ENCODE measurements at places on chromosomes 11 and 22. TPM values are rescaled to one million over a fixed set of nuclear protein-coding genes. Genes with fewer than 3 reads are reported as not detected.

Gene NUDT22
- total RNA-seq: 50.9 TPM

Gene BDNF
- 0.87 TPM for total RNA-seq

Gene ST13
- 139 TPM for total RNA-seq

Gene PARVB
- 11.6 TPM for total RNA-seq

Gene NEAT1
- total RNA-seq: 230 TPM

Gene CHRM4
- 7.2 TPM for total RNA-seq

Gene FOSL1
- total RNA-seq: 2.0 TPM

GRCh38 chr11:64856382-64857227, 12.2 kb upstream of the CDC42BPG start:
- H3K27me3 ChIP-seq: no peaks in the 10 kb centered on the region
- no peaks in the 10 kb centered on the region for H3K36me3 ChIP-seq
- H3K4me3 ChIP-seq: no peak overlapping the region
- no peak overlapping the region for H3K27ac ChIP-seq
- peaks cover 17% of the 10 kb centered on the region for H3K4me1 ChIP-seq
- DNase-seq: no peak

DNA sequence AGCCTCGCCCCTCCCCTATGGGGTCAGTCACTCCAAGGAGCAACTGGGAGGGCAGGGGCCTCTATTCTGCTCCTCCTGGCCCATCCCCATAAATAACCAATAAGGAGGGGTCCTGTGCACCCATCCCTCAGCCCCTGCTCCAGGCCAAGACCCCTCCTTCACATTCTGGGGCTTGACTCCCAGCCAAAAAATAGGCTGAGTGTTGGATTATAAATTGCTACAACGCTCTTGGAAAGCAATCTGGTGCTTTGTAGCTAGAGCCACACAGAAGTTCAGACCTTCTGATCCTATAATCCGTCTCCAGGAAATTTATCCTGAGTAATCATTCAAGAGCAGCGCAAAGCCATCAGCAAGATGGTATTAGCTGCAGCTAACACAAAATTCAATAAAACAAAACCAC, 42.5 kb downstream of the ABCC8 start:
- H3K4me3 ChIP-seq: no peak overlapping the region
- no peaks in the 10 kb centered on the region for H3K36me3 ChIP-seq
- DNase-seq: no peak

GRCh38 chr22:49789289-49790141, 38.2 kb downstream of the BRD1 start:
- H3K36me3 ChIP-seq: no peaks in the 10 kb centered on the region
- H3K4me1 ChIP-seq: peaks cover 41% of the 10 kb centered on the region
- H3K27me3 ChIP-seq: no peaks in the 10 kb centered on the region
- H3K4me3 ChIP-seq: no peak overlapping the region
- H3K27ac ChIP-seq: no peak overlapping the region

DNA sequence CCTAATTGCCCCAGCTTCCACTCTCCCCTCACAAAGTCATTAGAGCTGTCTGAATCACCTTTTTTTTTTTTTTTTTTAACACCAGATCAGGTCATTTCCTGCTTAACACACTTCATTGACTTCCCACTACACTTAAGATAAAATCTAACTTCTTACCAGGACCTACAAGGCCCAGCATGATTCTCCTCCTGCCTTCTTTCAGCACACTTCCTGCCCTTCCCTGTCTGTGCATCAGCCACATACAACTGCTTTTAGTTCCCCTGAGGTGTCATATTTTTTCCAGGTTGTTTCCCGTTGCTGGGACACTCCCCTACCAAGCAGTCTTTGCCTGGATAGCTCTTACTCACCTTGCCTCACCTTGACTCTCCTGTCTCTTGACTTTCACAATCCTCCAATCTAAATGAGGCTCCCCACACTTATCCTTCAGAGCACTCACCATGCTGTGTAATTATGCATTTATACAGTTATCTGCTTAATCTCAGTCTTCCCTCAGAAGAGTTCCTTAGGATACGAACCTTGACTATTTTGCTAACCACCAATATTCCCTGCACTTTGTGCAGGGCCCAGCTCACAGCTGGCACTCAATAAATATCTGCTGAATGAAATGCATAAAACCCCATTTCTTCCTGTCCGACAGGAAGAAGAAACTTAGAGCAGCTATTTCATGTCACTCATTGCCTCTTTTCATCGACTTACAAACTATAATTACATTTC, 96.6 kb upstream of the AKIP1 start:
- no peak overlapping the region for H3K4me3 ChIP-seq
- peaks cover 30% of the 10 kb centered on the region for H3K4me1 ChIP-seq
- no peaks in the 10 kb centered on the region for H3K27me3 ChIP-seq

- no peaks in the 10 kb centered on the region for H3K27me3 ChIP-seq
- DNase-seq: peak; percentile 28
- no peaks in the 10 kb centered on the region for H3K4me1 ChIP-seq
- H3K36me3 ChIP-seq: no peaks in the 10 kb centered on the region
Observed at GRCh38 chr11:72634472-72635095, 39.6 kb downstream of the PDE2A start.

DNA sequence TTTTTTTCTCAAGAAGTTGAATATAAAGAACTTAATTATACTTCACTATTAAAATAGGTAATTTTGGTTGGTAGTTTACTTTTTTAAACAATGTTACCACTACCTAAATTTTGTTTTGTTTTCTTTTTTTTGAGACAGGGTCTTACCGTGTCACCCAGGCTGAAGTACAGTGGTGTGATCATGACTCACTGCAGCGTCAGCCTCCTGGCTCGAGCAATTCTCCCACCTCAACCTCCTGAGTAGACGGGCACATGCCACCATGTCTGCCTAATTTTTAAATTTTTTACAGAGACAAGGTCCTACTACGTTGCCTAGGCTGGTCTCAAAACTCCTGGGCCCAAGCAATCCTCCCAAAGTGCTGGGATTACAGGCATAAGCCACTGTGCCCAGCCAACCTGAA, 17.6 kb downstream of the SPCS2 start:
- H3K27me3 ChIP-seq: no peaks in the 10 kb centered on the region
- H3K27ac ChIP-seq: no peak overlapping the region
- no peaks in the 10 kb centered on the region for H3K36me3 ChIP-seq
- DNase-seq: no peak
- H3K4me1 ChIP-seq: no peaks in the 10 kb centered on the region

GRCh38 chr11:128598506-128599150, 11.3 kb upstream of the ETS1 start:
- H3K36me3 ChIP-seq: no peaks in the 10 kb centered on the region
- no peaks in the 10 kb centered on the region for H3K4me1 ChIP-seq
- H3K27ac ChIP-seq: no peak overlapping the region
- H3K4me3 ChIP-seq: no peak overlapping the region
- no peak for DNase-seq
- H3K27me3 ChIP-seq: no peaks in the 10 kb centered on the region

DNA sequence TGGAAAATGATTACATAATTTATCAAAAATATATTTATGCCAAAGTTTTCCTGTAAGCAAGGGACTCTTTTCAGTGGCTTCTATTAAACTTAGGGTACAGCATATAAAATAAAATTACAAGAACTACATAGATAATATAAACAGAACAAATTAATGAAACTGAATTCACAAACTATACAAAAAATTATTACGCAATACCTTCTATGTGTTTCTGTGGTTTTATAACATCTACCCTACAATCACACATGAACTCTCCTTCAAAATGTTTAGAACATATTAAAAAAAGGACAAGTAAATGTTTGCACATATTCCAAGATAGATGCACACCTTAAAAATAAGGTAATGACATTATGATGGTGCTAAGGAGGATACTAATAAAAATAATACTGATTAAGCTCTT, 235.9 kb downstream of the CNTN5 start:
- H3K36me3 ChIP-seq: no peaks in the 10 kb centered on the region
- DNase-seq: no peak
- H3K4me3 ChIP-seq: no peak overlapping the region
- H3K4me1 ChIP-seq: no peaks in the 10 kb centered on the region
- no peak overlapping the region for H3K27ac ChIP-seq

DNA sequence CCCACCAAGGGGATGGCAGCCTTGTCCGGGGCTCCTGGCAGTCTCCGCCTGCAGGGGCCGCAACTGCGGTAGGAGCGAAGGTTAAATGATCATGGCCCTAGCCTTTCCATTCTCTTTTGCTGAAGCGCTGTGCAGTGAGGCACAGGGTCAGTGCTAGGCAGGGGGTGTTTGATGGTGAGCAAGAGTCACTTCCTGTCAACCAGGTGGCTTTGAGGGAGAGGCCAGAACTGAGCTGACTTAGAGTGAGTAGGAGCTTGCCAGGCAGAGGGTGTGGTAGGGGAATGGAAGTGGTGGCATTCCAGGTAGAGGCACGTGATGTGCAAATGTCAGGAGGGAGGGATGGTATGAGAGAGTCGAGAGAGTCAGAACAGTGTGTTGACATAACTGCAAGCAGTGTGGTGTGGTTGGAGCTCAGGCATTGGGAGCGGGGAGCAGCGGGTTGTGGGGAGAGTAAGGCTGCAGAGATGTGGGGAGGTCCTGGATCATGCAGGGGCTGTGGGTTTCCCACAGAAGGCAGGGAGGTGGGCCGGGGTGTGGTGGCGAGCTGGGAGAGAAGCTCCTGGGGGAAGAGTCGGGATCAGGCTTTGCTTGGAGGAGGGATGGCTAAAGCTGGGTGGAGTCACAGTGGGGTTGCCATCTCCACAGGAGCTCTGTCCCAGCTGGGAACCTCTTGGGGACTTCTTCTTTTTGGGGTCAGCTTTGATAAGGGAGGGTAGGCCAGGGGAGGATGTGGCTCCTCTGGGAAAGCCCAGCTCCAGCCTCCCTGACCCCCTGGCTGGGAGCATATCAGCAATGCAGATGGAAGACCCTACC, 33.3 kb downstream of the AMPD3 start:
- peak; percentile 4 for DNase-seq
- no peaks in the 10 kb centered on the region for H3K27me3 ChIP-seq
- no peak overlapping the region for H3K4me3 ChIP-seq
- H3K36me3 ChIP-seq: no peaks in the 10 kb centered on the region

DNA sequence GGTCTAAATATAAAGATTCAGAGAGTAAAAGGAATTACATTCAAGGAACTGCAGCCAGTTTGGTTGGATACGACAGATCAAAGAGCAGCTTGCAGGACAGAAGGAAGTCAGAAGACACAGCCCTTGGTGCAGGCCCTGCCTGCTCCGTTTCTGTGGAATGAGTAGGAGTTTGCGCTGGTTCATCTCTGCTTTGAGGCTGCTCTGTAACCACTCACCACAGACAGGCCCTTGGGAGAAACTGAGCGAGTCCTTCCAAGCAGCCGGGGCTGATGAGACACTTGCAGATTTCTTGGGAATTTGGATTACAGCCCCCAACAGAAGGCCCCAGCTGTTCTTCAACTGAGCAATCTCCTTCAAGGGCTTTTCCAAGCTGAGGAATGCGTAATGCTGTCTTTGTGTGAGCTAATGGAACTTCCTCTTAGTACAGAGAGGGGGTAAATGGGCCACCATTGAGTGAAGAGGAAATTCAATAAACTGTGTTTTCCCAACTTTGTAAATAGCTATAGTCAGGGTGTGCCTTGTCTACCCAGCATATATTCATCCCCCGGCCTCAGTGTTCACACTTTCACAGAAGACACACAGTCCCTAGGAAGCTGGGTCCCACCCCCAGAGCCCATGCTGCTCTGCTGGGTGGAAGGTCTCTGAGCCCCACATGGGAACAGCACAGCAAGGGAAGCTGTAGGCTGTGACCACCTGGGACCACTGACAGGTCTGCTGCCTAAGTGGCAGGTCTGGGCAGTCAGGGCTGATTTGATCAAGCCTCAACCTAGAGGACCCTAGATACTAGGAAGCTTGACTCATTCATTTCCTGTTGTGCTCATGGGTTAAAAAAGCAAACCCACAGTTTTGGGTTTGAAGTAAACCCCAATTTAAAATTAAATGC, 16.6 kb downstream of the IL10RA start:
- no peaks in the 10 kb centered on the region for H3K36me3 ChIP-seq
- peaks cover 5% of the 10 kb centered on the region for H3K4me1 ChIP-seq
- H3K27ac ChIP-seq: no peak overlapping the region
- no peak overlapping the region for H3K4me3 ChIP-seq
- peak; percentile 63 for DNase-seq

- peaks cover 6% of the 10 kb centered on the region for H3K4me1 ChIP-seq
- no peaks in the 10 kb centered on the region for H3K27me3 ChIP-seq
- H3K27ac ChIP-seq: no peak overlapping the region
- H3K4me3 ChIP-seq: no peak overlapping the region
- H3K36me3 ChIP-seq: no peaks in the 10 kb centered on the region
- no peak for DNase-seq
Observed at GRCh38 chr22:32696089-32696488, 105.4 kb upstream of the TIMP3 start.

GRCh38 chr22:50139843-50140415, 30.6 kb upstream of the PANX2 start:
- no peaks in the 10 kb centered on the region for H3K36me3 ChIP-seq
- DNase-seq: no peak
- H3K27ac ChIP-seq: no peak overlapping the region
- no peaks in the 10 kb centered on the region for H3K27me3 ChIP-seq
- H3K4me1 ChIP-seq: peaks cover 5% of the 10 kb centered on the region

- H3K36me3 ChIP-seq: no peaks in the 10 kb centered on the region
- no peaks in the 10 kb centered on the region for H3K27me3 ChIP-seq
- no peak overlapping the region for H3K4me3 ChIP-seq
- no peak for DNase-seq
Observed at GRCh38 chr22:38487946-38488345, 18.2 kb downstream of the DDX17 start.

DNA sequence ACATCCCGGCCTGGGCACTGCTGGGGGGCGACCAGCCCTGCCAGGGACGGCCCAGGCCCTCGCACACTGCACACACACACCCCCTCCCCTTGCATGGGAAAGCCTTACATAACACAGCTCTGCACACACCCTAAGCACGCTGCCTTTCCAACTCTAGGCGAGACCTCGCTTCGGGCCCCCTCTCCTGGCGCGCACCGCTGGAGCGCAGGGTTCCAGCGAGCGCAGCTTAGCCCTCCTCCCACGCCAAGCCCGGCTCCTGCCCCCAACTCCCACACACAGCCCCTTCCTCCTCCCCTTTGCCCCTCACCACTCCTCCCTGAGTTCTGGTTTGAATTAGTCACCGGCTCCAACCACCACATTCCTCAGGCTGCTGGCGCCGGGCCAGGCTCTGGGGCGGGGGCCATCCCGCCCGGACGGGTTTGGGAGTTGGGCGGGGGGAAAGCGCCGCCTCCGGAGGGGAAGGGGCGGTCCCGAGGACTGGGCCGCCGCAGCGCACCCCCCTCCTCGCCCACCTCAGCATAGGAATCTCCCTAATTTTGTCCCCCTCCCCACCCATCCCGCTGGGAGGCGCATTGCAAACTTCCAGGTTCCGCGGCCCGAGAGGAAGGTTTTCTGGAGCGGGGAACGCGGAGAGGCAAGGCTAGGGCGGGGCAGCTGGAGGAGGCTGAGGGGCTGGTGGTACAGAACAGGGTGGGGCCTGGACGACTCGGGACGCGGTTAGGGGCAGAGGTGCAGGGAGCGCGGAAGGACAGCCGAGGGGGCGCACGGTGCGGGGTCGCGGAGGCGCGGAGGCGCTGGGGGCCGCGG, 966 bp downstream of the AHNAK start:
- H3K27me3 ChIP-seq: no peaks in the 10 kb centered on the region
- H3K27ac ChIP-seq: peak overlapping the region; percentile 84
- no peaks in the 10 kb centered on the region for H3K36me3 ChIP-seq

All from testis (tissue), 5 donors.